ENCODE measurements at places on chromosomes 6 and 20.

DNA sequence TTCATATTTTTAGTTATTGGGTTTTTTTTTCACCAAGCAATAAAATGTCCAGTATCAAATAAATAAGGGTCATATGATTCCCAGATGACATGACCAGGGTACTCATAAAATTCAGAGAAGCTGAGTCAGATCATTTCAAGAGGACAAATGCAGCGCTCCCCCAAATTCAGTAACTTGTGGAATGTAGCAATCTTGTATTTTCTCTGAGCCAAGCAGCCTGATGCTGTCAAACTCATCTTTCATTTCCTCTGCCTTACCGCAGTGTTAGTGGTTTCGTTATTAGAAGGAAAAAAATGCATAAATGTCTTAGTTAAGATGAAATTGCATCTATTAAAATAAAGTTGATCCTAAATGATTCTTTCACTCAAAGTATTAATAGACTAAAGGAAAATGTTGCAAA is 57.8 kb upstream of the EDN1 start:
- no peak for DNase-seq

DNA sequence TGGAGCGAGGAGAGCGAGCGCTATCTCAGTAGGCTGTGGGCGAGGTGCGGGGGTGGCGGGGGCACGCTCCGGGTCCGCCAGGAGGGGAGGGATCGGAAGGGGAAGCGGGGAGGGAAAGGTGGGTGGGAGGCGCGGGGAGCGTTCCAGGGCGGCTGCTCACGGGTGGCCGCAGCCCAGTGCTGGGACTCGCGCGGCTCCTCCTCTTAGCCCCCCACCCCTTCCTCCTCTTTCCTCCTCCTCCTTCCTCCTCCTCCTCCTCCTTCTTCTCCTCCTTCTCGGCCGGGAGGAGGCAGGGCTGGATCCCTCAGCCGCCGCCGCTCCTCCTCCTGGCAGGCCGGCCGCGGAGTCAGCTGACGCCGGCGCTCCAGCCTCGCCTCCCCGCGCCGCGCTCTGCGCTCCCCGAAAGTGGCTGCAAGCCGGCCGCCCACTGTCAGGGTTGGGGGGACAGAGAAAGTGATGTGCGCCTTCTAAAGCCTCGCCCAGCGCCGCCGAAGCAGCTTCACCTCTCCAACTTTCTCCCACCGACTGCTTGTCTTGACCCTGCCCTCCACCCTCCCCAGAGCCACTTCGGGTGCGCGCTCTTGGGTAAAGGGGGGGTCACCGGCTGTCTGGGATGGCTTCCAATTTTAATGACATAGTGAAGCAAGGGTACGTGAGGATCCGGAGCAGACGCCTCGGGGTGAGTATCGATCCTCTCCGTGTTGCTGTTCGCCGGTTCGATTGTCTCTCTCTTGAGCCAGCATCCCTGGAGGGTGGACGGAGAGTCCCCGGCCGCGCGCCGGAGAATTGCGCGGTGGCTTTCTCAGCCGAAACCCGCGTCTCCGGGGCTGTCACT is at the start of gene DOK5:
Gene DOK5, plus strand, starts transcription at position 260 of the 835 bp plus-strand sequence. Its CDS starts 354 bp downstream, at position 614.
- peak; percentile 25 for DNase-seq

DNA sequence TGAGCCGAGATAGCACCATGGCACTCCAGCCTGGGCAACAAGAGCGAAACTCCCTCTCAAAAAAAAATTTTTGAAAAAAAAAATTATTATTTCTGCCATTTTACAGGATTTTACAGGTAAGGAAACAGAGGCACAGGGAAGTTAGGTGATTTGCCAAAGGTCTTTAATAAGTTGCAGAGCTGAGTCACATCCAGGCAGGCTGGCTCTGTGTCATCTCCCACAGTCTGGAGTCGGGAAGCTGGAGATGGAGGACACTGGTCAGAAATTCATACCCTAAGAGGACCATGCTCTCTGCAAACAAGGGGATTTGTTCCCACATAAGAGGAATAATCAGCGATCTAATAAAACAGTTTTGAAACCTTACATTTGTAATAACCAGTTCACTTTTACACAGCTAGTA is 24.1 kb downstream of the HECA start:
- no peak for DNase-seq

DNA sequence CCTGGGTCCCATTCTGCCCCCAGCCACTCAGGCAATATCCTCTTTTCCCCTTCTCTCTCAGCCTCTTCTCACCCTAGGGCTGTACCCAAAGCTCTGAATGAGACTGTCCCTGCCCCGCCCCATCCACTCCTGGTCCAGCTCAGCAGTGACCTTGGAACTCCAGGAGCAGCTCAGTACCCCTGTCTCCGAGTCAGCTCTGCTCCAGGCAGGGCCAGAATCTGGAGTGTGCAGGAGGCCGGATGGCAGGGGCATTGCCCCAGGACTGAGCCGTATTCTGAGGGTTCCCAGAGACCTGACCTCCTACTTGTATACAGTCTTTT is 2.0 kb upstream of the RAET1G start:
- DNase-seq = no peak

DNA sequence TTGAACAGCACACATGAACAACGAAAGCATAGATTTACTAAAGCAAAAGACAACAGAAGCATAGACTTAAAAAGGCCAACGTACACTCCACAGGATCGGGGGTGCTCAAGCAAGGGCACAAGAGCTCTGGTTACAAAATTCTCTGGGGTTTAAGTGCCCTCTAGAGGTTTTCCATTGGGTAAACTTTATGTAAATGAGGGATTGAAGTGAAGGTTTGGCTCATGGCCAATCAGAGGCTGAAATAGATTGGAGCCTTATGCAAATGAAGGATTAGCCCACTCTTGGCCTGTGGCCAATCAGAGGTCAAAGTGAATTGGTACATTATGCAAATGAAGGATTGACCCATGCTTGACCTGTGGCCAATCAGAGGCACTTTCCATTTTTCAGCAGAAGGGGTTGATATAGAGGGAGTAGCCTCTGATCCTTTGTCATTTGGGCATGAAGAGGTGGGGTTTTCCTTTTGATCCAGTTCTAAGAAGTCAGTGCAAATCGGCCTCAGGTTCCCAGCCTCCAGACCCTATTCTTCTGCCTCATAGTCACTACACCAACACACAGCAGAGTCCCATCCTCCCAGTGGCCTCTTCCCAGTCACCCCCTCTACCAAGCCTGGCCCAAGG is 244.9 kb downstream of the THBS2 start:
- DNase-seq = peak; percentile 11

GRCh38 chr6:12479881-12480280 is 189.7 kb downstream of the EDN1 start:
- peak; percentile 85 for DNase-seq

GRCh38 chr20:44188752-44189151 is 1.8 kb upstream of the JPH2 start:
- DNase-seq = no peak
